ENCODE measurements at places on chromosomes 13 and 19.

- no peak for DNase-seq
These were observed 24.5 kb downstream of the CFAP97D2 start for GRCh38 chr13:114203536-114203935.

- DNase-seq = no peak
These were observed 584 bp upstream of the RPS16 start for GRCh38 chr19:39436350-39436716.

GRCh38 chr19:46863818-46864629 is 3.2 kb downstream of the ARHGAP35 start:
- DNase-seq = no peak

DNA sequence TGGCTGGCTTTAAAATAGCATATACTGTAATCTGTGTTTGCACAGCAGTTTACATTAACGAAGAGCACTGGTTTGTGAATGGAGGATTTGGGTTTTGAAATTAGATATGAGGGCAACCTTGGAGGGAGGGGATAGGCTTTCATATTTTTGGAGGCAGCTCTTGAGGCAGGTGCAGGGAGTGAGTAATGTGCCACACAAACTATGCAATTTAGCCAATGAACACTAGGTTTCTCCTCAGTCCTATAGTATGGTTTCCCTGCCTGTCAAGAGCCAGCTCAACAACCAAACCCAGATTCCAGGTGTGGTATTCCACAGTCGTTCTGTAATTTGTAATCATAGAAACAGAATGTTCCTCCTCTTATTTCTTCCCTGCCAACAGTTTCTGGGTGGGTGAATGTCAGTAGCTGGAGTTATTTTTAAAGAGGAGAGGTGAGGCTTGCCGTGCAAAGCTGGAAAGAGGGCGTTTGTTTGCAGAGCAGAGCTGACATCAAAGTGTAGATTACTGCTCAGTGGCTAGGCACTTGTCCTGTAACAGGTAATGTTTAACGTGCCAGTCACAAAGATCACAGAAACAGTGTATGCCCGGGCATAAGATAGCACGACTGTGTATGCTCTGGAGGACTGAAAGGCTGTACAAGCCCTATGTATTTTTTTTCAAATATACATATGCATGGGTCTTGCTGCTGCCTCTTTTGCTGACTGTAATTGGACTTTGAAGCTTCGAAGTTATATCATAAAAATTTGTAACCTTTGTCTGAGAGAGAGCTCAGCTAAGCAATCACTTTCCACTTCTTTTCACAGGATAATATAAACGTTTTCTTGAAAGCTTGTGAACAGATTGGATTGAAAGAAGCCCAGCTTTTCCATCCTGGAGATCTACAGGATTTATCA is 124.2 kb downstream of the LMO7 start:
- no peak for DNase-seq

- peak; percentile 13 for DNase-seq
These were observed 75.8 kb upstream of the UBAC2 start for GRCh38 chr13:99124794-99125316.

- no peak for DNase-seq
These were observed 62.8 kb downstream of the FGF9 start for GRCh38 chr13:21733475-21734263.

- no peak for DNase-seq
These were observed 18.7 kb downstream of the GPR180 start for GRCh38 chr13:94620286-94620896.
